Fibroblast of skin of left biceps (primary cell): ENCODE measurements at places on chromosomes 16 and 17.
A peak's percentile ranks its signal among the peaks of the same experiment; 100 is the strongest.

DNA sequence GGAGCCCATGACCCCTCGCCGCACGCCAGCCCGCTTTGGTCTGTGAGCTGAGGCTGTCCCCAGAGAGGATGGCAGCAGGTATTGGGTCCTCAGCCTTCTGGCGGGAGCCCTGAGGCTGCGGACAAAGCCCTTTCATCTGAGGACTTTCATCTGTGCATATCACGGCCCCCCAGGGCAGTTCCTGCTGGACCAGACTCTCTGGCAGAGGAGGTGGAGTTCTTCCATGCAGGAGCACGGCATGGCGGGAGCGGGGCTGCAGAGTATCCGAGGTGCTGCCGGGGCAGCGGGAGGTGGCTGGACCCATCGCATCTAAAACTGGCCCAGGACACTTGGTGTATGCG is 18.8 kb downstream of the DHX38 start:
- no peak for DNase-seq

DNA sequence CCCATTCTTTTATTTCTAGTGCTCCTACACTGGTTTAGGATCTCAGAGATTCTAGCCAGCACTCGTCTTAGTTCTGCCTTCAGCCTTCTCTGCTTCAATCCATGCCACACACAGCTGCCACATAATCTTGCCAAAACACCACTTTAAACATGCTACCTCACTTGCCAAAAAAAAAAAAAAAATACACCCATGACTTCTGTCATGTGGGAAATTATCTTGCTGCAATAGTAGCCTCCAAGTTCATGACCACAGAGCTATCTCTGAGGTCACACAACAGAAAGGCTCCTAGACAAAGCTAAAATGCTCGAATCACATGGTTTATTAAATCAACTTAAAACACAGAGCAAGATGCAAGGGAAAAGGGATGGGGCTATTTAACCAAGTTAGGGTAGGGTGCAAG is 18.1 kb downstream of the FZD2 start:
- DNase-seq = no peak

DNA sequence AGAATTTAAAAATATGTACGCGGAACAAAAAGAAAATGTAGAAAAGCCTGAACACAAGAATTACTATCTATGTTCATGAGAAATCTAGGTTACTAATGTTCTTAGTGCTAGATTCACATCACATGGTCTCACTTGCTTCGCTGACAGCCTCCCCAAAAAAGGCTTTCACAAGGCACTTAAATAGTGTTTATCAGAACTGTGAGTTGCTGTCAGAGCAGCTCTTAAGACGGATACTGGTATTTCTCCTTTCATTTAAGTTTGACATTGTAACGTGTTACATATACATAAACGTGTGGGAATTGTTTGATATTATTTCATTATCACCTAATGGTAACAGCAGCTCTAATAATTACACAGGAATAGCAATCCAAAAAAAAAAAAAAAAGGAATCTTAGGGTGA is 150.9 kb downstream of the CDH8 start:
- no peak for DNase-seq

- DNase-seq = no peak
These were observed 4.5 kb downstream of the CFAP119 start for GRCh38 chr16:30757316-30757715.

GRCh38 chr16:86089991-86090390 is 191.0 kb downstream of the IRF8 start:
- DNase-seq = no peak

GRCh38 chr16:66275775-66276428 is 90.6 kb upstream of the CDH5 start:
- DNase-seq = peak; percentile 39

- DNase-seq = no peak
These were observed 402.4 kb upstream of the CDH11 start for GRCh38 chr16:65524231-65524630.

DNA sequence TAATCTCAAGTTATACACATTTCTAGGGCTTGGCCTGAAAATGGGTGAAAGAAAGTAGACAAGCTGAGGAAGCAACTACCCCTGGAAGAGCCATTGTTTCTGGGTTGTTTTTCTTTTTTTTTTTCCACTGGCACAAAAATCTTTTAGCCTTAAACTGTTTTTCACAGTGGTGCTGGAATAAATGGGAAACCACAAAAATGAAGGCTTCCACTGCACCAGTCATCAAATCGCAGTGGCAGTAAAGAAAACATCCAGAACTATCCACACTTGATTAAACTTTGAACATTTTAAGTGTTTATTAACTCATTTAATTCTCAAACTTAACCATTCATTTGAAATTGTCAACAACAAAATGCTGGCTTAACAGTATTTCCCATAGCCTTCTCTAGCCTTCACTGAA is 14.3 kb downstream of the CMTM4 start:
- DNase-seq = no peak

- no peak for DNase-seq
These were observed 946 bp downstream of the OSGIN1 start for GRCh38 chr16:83953796-83954576.

DNA sequence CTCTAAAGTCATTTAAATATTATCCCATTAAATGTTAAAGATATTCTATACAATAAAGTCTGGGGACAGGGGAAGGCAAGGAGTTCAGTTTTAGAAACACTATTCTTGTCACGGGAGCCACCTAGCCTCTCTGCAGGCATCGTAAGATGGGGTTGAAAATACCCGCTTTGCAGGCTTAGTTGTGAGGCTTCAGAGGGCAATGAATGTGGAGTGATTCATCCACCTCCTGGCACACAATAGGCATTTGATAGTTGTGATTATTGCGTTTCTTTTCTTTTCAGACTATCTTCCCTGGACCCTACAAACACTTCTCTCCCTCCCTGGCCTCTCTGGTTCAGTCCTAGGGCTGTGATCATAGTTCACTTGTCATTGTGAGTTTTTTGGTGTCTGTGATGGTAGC is 19.6 kb downstream of the GLP2R start:
- no peak for DNase-seq

DNA sequence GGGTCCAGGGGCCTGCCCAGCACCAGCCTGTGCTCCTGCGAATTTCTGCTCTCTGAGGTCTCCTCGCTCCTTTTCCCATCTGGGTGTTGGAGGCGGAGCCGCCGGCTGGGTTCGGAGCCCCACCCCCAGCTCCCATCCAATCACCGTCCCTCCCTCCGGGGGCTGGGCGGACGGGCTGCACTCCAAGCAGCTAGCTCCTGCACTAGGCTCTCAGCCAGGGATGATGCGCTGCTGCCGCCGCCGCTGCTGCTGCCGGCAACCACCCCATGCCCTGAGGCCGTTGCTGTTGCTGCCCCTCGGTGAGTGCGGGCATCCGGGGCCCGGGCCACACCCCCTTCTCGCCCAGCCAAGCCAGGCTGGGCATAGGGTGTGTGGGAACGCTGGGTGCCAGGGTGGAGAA is at the start of gene NRN1L:
Gene NRN1L, plus strand, starts transcription at position 202 of the 400 bp plus-strand sequence. Its CDS starts 19 bp downstream, at position 221.
- peak; percentile 66 for DNase-seq

GRCh38 chr17:34171245-34171818 is 83.8 kb upstream of the CCL2 start:
- no peak for DNase-seq

DNA sequence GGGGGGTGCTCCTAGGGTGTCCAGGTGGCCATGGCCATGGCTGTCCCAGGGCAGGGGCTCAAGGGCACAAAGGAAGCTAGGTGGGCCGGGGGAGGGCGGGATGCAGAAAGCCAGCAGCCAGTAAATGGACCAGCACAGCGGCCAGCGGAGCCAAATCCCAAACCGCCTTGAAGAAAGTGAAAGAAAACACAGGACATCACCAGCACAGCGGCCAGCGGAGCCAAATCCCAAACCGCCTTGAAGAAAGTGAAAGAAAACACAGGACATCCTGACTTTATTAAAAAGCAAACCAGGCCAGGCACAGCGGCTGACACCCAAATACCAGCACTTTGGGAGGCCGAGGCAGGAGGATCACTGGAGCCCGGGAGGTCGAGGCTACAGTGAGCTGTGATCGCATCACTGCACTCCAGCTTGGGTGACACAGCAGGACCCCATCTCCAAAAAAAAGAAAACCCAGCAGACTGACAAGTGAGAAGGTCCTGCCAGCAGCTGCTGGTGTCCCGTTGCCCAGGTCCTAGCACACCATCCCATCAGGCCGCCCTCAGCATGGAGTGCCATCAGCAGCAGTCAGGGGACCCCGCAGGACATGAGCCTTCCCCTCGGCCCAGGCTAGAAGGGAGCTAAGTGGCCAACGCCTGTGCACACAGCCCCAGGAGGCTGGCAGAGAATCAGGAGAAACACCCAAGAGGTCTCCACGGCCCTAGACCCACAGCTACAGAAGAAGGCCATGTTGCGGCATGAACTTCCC is 17.0 kb downstream of the SLC38A10 start:
- DNase-seq = no peak

GRCh38 chr17:66655861-66656260 is 179.1 kb upstream of the CACNG5 start:
- no peak for DNase-seq
